Activated CD8-positive, alpha-beta memory T cell treated with anti-CD3 and anti-CD28 coated beads for 4 hours (primary cell): ENCODE measurements at places on chromosomes 3 and 15.

DNA sequence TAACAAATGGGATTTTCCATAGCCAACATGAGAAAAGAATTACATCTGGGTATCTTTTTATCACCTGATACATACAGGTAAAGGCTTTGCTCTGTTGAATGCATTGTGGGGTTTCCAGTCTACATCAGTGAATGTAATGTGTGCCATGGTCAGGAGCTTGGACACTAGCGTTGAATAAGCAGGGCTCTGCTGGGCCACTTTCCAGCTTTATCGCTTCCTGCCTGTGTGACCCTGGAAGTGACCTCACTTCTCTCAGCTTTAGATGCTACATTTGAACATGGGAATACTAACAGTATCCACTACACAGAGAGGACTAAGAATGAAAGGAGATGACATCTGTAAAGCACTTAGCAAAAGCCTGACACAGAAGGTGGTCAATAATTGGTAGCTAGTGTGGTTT lies 40.1 kb downstream of the TTC23 start:
- no peak for DNase-seq

DNA sequence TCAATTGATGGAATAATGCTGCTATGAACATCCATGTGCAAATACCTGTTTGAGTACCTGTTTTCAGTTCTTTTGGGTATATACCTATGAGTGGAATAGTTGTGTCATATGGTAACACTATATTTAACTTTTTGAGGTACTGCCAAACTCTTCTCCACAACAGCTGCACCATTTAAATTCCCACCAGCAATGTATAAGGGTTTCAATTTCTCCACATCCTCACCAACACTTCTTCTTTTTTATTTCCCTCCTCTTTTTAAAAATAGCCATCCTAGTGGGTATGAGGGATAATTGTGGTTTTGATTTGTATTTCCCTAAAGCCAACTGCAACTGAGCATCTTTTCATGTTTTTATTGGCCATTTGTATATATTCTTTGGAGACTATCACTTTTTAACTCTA lies 31.3 kb upstream of the ARHGEF3 start:
- no peak for DNase-seq

DNA sequence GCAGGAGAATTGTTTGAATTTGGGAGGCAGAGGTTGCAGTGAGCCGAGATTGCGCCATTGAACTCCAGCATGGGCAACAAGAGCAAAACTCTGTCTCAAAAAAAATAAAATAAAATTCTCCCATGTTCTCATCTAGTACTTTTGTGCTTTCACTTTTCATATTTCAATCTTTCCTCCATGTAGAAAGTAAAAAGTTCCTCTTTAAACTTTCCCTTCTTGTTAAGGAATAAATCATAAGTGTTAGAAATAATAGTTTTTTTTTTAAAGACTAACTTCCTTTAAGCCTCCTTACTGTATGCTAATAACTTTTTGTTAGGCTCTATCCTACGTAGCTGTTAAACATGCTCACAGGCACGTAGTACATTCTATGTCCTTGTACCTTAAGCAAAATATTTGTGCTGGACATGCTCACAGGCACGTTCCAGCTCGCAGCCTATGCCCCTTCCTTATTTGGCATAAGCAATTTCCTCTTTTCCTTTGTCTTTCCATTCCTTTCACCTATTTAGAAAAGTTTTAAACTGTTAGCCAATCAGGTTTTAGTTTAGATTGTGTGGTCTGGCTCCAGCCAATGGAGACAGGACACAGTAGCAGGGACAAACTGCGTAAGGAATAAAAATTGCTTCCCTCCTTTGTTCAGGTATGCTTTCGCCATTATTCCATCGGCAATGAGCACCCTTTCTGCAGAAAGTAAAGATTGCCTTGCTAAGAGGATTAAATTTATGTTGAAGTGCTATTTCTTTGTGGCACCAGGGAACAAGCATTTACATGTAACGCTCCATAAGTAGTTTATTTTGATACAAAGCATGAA lies 38.9 kb upstream of the PIK3CB start:
- no peak for DNase-seq

- no peak for DNase-seq
Observed at GRCh38 chr3:127487196-127487595, 103.3 kb downstream of the TPRA1 start.

DNA sequence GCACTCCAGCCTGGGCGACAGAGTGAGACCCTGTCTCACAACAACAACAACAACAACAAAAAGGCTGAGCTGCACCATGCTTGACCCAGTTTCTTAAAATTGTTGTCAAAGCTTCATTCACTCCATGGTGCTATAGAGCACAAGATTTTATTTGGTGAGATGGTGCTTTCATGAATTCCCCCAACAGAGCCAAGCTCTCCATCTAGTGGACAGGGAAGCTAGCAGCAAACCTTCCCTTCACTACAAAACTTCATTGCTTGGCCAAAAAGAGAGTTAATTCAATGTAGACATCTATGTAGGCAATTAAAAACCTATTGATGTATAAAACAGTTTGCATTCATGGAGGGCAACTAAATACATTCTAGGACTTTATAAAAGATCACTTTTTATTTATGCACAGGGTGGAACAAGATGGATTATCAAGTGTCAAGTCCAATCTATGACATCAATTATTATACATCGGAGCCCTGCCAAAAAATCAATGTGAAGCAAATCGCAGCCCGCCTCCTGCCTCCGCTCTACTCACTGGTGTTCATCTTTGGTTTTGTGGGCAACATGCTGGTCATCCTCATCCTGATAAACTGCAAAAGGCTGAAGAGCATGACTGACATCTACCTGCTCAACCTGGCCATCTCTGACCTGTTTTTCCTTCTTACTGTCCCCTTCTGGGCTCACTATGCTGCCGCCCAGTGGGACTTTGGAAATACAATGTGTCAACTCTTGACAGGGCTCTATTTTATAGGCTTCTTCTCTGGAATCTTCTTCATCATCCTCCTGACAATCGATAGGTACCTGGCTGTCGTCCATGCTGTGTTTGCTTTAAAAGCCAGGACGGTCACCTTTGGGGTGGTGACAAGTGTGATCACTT lies 2.0 kb downstream of the CCR5 start:
- DNase-seq: no peak

GRCh38 chr3:24135280-24135679 lies 190.2 kb downstream of the NR1D2 start:
- DNase-seq: no peak

DNA sequence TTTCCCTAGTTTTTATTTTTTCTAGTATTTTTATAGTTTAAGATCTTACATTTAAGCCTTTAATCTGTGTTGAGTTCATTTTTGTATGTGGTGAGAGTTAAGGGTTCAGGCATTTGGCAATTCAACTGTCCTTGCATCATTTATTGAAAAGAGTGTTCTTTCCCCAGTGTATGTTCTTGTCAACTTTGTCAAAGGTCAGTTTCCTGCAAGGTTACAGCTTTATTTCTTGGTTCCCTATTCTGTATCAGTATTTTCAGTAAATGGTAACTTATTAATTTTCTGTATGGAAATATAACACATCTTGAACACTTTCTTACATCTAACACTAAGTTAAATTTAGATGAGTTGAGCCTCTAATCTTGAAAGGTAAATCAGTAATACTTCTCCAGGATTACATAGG lies 1770.1 kb downstream of the OTOL1 start:
- DNase-seq: no peak

DNA sequence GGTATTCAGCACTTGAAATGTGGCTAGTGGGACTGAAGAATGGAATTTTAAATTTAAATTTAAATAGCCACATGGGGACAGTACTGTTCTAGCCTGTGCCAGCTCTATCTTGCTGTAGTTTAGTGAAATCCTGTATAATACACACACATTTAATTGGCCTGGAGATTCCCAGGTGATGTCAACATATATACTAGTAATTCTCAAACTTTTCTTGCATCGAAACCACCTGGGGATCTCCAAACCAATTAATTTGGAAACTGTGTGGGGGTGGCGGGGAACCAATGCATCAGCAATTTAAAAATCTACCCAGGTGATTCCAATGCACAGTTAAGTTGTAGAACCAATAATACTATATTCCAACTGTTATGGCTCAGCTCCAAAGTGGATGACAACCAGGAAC lies 228.9 kb upstream of the MRPL3 start:
- DNase-seq: no peak

GRCh38 chr3:174168026-174168425 lies 691.1 kb upstream of the NAALADL2 start:
- DNase-seq: no peak

DNA sequence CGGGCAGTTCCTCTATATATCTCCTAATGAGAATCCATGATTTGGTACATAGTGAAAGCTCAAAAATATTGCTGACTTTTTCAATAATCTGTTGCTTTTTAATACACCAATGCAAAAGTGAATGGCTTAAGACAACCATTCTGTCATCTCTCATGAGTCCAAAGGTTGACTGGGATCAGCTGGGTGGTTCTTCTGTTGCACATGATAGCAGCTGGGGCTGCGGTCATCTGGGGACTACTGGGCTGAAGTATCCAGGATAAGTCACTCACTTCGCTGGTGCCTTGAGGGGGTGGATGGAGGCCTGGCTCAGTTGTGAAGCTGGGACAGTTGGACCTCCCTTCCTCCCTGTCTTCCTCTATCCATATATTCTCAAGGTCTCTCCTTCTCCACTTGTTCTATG lies 53.7 kb downstream of the NOX5 start:
- no peak for DNase-seq

GRCh38 chr15:101328001-101328400 lies 33.0 kb upstream of the SNRPA1 start:
- no peak for DNase-seq

- DNase-seq: no peak
Observed at GRCh38 chr3:104198131-104198530, 1168.6 kb upstream of the ALCAM start.

- DNase-seq: no peak
Observed at GRCh38 chr3:186383026-186383993, 21.3 kb upstream of the DGKG start.

DNA sequence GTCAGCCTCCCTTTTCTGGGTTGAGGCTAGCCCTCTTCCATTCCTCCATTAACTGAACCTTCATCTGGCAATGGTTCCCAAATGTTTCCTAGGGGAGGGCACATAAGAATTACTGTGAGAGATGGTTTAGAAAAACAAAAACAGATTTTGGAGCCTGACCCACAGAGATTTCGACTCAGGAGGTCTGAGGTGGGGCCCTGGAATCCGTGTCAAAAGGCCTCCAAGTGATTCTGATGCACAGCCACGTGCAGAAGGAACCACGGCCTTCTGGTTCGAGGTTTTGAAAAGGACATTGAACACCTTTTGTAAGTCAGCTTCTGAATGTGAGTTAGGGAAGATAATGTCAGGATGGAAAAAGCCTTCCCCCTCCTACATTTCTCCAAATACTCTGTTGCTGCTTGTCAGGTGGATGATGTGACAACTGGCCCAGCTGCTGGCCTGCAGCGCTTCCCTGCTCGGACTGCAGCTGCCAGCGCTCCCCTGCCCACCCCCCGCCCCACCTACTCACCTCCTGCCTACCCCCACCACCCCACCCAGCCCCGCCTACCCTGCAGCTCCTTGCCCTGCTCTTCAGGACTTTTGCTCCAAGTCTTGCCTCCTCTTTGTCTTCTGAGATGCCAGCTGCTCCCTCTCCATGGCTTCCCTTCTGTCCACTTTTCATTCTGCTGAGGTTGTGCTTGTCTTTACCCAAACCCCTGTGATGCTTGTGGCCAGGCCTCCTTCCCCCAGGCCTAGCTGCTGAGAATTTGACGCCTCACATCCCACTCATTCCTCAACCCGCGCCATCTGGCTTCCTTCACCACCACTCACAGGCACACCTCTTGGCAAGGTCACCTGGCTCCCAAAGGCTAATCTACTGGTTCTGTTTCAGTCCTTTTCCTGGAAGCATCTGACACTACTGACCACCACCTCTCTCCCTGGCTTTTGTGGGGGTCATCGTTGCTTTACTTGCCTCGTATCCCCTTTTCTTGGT lies 6.6 kb downstream of the EHD4 start:
- DNase-seq: no peak

- no peak for DNase-seq
Observed at GRCh38 chr15:41933771-41934170, 38.6 kb downstream of the EHD4 start.

- no peak for DNase-seq
Observed at GRCh38 chr15:49062900-49063299, 16.7 kb upstream of the SECISBP2L start.

DNA sequence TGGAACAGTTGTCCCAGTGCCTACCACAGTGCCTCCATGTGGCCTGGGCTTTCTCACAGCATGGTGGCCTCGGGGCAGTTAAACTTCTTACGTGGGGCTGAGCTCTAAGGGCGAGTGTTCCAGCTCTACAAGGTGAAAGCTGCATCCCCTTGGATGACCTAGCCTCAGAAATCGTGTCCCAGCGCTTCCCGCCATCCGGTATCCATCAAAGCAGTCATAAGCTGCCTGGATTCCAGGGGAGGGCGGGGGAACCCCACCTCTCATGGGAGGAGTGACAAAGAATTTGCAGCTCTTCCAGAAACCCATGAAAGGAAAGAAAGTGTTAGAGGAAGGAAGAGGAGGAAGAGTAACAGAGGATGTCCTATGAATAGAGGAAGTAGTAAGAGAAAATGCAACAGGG lies 45.8 kb upstream of the CCDC174 start:
- DNase-seq: no peak

- no peak for DNase-seq
Observed at GRCh38 chr3:143442814-143443447, 323.4 kb downstream of the CHST2 start.

DNA sequence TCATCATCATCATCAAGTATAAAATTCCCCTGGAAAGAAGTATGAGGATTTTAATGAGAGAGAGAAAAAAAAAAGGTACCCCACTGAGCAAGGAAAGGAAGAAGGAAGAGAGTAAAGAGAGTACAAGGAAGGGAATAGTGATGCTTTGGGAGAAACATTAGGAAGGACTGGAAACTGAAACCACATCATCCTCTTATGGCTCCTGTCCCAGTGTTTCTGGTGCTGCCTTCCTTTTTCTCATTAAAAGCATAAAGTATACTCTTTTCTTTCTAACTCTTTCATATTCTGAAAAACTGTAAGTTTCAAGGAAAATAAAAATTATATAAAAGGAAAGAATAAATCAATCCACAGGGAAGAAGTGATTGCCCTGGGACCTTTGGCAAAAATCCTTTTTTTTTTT lies 616.4 kb upstream of the CBLB start:
- DNase-seq: no peak
